ENCODE measurements at places on chromosomes 13 and 19. TPM values are rescaled to one million over a fixed set of nuclear protein-coding genes. Genes with fewer than 3 reads are reported as not detected.

ATP4A gene
- total RNA-seq, result not detected

PCDH9 gene
- total RNA-seq, result 6.5 TPM

PODNL1 gene
- 0.73 TPM for total RNA-seq

DENND1C gene
- total RNA-seq, result under 0.01 TPM

KDELR1 gene
- total RNA-seq, result 84.9 TPM

CACNG6 gene
- total RNA-seq, result not detected

SPTBN4 gene
- 0.37 TPM for total RNA-seq

METTL21C gene
- not detected for total RNA-seq

CGB1 gene
- total RNA-seq, result not detected

PEAK3 gene
- total RNA-seq, result not detected

PRSS57 gene
- total RNA-seq, result not detected

F7 gene
- total RNA-seq, result not detected

TRPC4 gene
- total RNA-seq, result under 0.01 TPM

FFAR3 gene
- total RNA-seq, result not detected

TMEM190 gene
- not detected for total RNA-seq

ZNF766 gene
- 7.4 TPM for total RNA-seq
